ENCODE measurements at places on chromosomes 7 and 10.

- DNase-seq = peak; percentile 27
Observed at GRCh38 chr7:142790056-142790455, 19.3 kb downstream of the PRSS2 start.

DNA sequence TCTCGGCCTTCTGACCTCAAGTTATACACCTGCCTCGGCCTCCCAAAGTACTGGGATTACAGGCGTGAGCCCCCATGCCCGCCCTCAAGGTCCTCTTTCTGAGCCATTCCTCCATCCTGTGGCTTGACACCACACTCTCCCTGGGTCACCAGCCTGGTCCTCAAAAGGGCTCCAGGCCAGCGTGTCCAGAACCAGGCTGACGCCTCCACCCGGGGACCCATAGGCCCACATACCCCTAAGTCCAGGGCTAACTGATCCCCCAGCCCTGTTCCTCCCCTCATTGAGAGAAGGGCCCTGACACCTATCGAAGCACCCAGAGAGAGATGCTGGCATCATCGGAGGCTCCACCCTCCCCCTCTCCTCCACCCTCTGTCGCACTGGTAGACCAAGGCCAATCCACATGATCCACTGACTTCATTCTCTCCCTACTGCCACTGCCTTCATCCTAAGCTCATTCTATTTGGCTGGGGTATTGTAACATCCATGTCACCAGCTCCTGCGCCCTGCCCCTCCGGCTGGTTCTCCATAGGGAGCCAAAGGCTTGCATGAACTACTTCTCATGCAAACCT, 46.7 kb downstream of the TMEM270 start:
- DNase-seq = no peak

- DNase-seq = no peak
Observed at GRCh38 chr7:7323921-7324320, 141.6 kb downstream of the C1GALT1 start.

DNA sequence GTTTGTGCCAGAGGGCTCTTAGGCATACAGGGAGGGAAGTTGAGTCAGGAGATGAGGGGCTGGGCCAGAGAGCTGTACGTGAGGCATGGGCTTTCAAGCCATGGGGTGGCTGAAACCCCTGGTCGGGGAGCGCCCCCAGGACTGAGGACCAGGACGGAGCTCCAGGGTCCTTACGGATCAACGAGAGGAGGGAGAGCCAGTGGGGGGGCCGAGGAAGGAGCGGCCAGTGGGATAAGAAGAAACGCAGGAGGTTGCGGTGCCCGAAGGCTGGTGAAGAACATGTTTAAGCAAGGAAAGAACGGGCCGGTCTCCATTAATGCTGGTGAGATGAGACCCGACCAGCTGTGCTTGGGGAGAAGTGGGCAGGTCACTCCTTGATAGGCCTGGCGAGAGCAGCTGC, 43.6 kb upstream of the BHLHA15 start:
- no peak for DNase-seq

- no peak for DNase-seq
Observed at GRCh38 chr7:149817301-149817771, 20.8 kb upstream of the ZNF862 start.

DNA sequence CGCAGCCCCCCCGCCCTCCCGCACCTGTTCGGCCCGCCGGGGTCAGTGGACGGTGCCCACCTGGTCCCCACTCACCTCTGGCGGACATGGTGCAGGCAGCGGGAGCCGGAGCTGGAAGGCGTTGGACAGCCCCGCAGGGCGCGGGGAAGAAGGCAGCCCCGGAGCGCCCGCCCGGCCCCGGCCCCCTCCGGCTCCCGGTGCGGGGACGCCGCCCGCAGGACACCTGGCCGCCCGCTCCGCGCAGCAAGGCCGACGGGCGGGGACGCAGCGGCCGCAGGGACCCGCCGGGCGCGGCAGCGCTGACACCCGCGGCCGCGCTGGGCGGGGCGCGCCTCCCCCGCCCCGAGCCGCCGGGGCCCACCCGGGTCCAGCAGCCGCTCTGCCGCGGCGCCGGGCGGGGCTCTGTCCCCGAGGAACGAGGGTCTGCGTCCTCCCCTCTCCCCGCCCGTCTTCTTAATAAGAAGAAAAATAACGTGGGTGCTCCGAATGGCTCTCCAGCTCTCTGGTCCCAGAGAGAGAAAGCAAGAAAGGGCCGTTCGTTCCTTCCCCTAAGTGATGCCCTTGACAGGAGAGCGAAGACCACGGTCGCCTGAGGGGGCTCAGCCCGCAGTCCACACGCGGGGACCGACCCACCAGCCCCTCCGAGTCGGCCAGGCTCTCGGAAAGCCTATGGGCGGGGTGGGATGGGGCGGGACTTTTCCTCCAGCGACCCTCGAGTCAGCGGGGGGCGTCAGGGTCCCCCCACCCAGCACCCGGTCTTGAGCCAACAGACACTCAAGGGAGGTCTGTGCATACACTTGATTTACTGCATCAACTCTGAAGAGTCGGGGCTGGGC, 53.4 kb upstream of the FHIP2A start:
- no peak for DNase-seq

GRCh38 chr7:129914536-129915272, 38.1 kb downstream of the UBE2H start:
- peak; percentile 24 for DNase-seq

- DNase-seq = no peak
Observed at GRCh38 chr7:158772916-158773315, 56.4 kb downstream of the ESYT2 start.

- no peak for DNase-seq
Observed at GRCh38 chr10:69890065-69890847, 88.5 kb downstream of the COL13A1 start.

DNA sequence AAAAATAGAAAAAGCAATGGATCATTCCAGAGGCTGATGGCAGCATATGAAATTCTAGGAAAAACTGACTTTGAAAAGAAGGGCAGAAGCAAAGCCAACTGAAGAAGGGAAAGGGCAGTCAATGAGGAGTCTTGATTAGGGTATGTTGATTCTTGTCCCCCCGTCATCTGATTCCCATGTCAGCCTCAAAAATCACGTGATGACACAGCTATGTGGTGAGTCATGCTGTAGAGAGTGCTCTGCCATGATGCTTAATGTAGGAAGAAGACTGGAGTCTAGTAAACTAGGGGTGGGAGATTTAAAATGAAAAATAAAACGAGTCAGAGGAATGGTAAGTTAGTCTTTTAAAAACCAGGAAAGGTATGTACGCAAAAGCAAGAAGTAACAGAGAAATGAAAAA, 3.9 kb upstream of the POU6F2 start:
- no peak for DNase-seq

DNA sequence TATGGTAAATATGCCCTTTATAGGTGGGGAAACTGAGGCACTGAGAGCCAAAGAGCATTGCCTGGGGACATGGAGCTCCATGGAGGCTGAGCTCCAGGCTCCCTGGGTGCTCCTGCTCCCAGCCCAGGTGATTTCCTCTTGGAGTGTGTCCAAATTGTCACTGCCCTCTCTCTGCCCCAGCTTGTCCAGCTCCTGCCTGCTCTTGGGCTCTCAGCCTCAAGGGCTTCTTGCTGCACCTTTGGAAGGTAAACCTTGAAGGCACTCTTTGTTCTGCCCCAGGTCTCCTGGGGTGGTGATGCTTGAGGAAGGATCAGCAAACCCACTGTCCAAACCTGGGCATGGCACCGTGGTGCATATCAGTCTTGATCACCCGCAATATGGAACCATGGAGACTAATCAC, 166.1 kb downstream of the RPS24 start:
- no peak for DNase-seq

DNA sequence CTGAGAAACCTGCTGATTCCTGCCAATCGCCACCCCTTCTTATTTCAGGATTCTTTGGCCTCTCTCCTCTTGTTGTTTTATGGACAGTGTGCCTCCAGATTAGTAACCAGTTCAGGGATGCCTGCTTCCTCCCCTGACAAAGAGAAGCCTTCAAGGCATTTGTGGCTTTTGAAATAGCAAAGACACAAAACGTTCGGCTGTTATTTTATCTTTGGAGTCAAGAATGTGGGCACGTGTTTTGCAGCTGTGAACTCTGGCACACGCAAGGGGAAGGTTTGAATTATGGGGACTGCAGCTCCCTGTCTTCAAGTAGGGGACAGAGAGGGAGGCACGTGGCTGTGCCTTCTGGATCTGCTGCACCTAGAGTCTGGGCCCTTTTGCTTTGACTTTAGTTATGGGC, 157.9 kb upstream of the GRB10 start:
- no peak for DNase-seq

DNA sequence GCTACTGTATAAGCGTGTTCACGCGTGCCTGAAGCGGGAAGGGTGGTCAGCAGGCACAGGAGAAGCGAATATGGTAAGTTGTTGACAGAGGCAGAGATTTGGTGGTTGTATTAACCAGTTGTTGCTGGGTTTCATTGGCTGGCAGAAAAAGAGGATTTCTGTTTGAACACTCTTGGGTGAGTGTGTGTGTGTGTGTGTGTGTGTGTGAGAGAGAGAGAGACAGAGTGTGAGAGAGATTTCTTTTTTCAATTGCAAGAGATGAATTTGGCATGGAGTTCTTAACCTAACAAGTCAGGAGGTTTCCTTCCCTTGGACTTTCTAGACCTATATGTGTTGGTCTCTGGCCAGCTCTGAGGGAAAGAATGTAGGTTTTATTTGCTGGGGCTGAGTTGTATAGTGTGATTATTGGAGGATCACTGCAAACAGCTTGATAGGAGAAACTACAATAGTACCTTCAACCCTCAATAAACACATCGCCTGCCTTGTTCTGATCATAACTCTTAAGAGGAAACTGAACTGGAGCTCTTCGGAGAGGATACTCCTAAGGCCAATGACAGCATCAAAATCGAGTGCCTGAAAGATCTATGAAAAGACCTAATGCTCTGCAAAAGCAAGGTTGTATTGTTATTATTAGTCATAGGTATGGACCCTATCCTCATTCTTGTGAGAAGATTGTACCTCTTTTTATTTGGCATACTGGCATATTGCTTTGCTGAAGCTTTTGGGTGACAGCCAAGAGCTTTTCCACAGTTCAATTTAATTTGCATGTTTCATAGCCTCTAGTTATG, 1.2 kb downstream of the MCU start:
- DNase-seq = peak; percentile 21

DNA sequence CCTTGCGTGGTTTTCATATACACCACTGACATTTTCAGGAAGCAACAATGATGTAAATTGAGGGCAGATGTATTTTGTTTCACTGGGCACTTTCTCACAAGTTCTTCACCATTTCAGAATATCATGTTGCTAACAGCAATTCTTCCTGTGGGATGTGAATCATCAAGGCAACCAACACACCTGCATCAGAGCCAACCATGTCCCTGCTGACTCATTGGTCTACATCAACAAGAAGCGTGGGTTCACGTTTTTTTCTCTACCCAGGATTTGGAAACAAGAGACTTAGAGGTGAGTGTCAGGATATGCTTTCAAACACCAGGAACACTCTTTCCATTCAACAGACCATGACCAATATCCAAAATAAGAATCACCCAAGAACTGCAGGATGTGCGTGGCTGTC, 203.9 kb downstream of the TEX36 start:
- DNase-seq = no peak

- DNase-seq = no peak
Observed at GRCh38 chr7:154744256-154744860, 258.6 kb downstream of the PAXIP1 start.

GRCh38 chr7:155093596-155093995, 23.5 kb downstream of the HTR5A start:
- no peak for DNase-seq
